ENCODE measurements at places on chromosomes 2 and 18.
A peak's percentile ranks its signal among the peaks of the same experiment; 100 is the strongest.

- DNase-seq, result no peak
Measured at GRCh38 chr2:201777869-201778268, 2.9 kb downstream of the ALS2 start.

DNA sequence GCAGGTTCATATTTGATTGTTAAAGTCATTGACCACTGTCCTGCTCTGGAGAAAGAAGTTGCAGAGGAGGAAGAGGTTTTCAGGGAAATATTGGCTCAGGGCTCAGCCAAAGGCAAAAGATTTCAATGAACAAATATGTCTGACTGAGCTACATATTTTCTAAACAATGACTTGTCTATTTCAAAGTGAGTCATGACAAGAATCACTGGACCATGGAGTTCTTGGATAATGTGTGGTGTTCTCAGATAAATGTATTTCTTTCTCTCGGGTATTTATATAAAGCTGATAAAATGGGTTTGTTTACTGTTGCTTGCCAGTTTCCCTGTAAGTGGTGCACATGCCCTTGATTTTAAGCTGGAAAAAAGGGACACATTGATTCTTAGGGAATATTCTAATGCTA, 34.3 kb upstream of the RMP24 start:
- DNase-seq, result no peak

- DNase-seq, result no peak
Measured at GRCh38 chr2:106280722-106281446, 86.8 kb upstream of the UXS1 start.

DNA sequence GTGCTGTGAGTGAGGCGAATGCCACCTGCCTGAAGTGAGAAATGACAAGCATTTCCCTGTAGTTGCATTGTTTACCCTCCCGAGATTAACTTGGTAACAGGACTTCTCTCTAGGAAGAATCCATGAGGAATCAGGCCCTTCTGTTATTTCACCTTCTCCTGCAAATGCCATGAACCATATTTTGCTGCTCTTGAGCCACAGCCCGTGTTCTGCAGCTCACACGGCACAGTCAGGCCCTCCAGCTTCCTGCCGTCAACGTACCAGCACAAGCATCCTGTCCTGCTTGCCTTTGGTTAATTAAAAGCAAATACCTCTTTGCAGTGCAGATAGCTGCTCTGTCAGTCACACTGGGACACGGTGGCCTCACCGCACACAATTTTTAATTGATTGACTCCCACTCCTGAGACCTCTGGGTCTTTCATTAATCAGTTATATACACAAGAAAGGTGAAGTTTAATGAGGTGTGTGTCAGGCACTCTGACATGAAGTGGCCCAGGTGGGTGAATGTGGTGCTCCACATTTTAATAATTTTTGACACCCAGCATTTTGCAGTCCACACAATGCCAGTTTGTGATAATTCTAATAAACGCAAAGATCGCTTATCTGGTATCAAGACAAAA, 95.3 kb upstream of the ASB18 start:
- no peak for DNase-seq

- DNase-seq, result no peak
Measured at GRCh38 chr2:64491426-64491825, 32.7 kb upstream of the AFTPH start.

- no peak for DNase-seq
Measured at GRCh38 chr2:181348107-181348837, 108.9 kb upstream of the ITGA4 start.

DNA sequence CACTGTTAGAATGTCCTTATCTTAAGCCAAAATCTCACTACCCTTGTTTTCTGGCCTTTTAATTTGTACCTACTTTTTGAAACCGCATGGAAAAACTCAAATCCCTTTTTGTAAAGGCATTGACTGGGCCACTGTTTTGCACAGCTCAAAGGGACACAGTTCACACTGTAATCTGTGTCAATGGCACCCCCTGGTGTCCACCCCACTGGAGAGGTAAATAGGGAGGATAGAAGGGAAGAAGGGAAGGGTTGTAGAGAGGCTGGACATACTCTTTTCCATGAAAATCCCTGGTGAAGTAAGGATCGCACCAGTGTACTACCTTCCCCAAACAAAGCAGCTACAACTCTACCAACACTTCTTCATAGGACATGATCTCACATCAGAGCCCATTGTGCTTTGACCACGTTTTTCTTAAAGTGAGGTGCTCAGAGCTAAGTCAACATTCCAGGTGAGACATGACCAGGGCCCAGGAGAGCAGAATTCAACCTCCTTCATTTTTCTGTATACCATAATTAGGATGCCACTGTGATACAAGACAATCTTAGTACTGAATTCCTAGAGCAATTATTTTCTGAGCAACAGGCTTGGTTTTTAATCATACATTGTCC, 92.4 kb upstream of the RMDN2 start:
- peak; percentile 53 for DNase-seq

- no peak for DNase-seq
Measured at GRCh38 chr2:180990794-180991193, 10.4 kb downstream of the UBE2E3 start.

DNA sequence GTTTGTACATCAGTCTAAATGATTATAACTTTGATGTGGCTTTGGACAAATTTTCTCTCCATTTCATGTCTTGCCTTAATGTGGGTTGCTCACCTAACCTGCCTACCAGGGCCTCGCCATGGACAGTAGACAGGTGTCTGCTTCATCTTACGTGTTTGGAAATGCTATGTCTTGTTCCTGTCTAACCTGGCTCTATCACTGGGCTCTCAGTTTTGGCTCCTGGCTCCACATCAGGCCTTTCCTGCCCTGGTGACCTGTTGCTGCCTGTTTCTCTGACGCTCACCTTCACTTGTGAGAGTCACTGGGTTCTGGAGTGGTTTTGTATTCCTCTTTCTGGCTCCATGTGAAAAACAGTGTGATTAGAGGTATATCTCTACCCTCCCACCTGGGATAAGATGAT, 65.9 kb downstream of the PHLPP1 start:
- no peak for DNase-seq

GRCh38 chr2:130391872-130392670, 36.2 kb downstream of the PTPN18 start:
- no peak for DNase-seq

GRCh38 chr2:117693154-117693553, 121.3 kb upstream of the DDX18 start:
- no peak for DNase-seq

GRCh38 chr2:232871835-232872736, 2.0 kb downstream of the SNORC start:
- no peak for DNase-seq

DNA sequence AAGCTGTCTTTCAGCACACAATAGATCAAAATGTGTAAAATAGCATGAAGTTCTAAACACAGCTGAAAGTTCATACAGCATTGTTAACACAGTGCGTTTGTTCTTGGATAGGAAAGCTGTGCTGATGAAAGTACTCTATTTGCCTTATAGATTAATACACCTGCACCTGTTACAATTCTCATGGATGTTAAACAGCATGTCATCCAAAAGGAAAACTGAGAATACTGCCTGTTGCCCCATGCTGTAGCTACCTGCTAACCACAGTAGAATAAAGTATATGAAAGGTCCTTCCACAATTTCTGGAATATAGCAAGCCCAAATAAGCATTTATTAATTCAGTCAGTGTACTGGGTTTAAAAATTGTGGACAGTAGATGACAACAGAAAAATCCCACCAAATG, 166.7 kb upstream of the DTNA start:
- DNase-seq, result no peak

DNA sequence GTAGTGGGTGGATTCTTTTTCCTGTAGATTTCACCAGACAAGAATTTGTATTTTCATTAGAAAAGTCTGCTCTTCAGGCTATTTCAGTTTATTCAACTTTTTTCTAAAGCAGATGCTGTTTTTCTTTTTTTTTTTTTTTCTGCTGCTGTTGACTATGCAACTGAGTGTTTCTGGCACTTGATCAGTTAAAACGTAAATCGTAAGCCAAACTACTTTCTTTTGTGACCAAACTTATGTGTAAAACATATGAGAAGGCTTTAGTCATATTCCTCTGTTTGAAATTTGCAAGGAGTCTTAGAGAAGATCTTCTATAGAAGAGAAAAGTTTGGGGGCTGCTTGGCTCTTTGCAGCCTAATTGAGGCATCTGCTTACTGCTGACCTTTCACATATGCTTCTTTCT, 170.1 kb downstream of the PARD3B start:
- DNase-seq, result no peak

DNA sequence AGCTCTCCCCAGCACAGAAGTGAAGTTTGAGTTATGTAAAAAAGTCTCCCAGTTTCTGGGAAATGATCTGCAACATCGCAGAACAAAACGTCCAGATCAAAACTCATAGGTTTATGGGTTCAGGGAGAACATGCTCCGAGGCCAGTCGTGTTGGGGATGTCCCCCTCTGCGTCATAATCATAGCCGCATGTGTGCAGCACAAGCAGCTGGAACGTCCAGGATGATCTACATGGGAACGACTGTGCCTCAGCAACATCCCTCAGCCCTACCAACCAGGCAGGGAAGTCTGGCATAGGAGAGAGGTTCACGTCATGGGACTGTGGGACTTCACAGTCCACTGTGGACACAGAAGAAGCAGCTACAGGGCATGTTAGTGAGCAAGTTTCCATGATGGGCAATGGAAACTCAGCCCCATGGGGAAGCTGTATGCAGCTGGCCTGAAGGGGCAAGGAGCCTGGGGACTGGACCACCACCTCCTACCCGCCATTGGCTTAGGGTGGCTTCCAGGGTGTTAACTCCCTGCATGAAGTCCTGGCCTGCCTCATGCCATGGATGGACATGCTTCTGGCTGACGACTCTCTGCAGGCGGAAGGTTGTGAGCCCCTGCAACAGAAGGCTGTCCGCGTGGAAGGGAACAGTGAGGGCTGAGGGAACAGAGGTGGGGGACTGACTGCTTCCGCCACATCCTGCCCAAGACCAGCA, 96.9 kb downstream of the COPS8 start:
- no peak for DNase-seq

GRCh38 chr2:9690252-9690651, 59.5 kb upstream of the YWHAQ start:
- DNase-seq, result no peak

DNA sequence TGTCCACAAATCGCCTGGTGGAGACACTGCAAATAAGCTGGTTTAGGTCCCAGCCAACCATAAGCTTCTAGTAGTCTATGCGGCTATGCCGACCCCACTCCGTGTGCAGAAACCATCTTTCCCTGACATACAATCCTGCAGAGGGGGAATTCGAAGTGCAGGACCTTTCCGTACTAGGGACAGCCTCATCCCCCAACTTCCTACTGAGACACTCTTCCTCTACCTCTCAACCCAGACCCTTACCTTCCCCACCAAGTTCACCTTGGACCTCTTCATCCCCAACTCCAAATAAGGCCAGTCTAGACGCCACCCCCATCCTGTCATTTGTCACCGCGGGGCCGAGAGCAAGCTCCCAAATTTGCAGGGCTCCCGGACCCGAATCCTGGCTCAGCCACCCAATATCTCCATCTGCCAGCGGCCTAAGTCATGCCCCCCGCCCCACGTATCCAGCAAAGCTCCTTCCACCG, 496 bp downstream of the SUCLG1 start:
- no peak for DNase-seq

DNA sequence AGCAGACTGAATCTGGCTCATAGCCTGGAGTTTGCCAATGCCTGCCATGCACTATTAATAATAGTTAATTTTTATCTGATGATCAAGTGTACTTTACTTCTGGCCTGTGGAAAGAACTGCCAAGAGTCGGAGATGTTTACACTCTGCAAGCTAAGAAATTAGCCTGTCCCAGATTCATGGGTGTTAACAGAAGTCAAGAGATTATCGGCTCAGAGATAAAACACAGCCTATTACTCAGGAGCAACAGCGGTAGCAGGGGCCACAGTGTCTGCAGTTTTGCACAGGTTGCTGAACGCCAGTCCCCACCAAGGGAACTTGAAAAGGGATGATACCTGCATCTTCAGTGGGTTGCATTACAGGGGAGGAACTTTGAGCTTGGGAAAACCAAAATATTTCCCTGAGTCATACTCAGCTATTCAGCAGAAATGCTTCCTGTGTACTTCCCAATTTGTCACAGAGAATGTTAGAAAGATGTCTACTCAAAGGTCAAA, 4.3 kb upstream of the ADI1 start:
- no peak for DNase-seq

DNA sequence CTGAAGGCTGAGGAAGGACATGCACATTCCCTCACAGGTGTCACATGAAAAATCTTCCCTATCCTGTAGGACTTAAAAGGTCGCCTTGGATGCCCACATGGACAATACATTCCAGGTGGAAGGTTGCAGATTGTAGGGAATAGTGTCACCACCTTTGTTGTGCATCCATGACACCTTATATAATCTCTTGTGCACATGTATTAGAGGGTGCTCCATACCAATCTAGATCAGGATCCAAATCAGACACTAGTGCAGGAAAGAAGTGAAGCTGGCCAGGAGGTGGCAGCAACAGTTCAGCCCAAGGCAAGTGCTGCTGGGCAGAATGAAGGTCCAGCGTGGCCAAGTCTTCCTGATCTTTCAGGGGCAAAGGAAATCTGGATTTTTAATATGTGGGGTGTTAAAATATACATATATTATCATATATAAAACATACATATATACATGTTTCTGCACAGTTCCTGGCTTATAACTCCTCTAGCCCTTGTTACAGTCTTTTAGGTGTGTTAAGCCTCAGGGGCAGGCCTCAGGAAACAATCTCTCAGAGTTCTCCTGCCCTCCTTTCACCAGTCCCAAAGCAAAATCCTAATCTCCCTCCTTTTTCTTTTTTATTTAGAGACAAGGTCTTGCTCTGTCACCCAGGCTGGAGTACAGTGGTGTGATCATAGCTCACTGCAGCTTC, 16.6 kb downstream of the NIF3L1 start:
- no peak for DNase-seq

- DNase-seq, result no peak
Measured at GRCh38 chr2:151810489-151810888, 17.7 kb downstream of the ARL5A start.

GRCh38 chr2:37858400-37858711, 66.7 kb upstream of the RMDN2 start:
- DNase-seq, result no peak

DNA sequence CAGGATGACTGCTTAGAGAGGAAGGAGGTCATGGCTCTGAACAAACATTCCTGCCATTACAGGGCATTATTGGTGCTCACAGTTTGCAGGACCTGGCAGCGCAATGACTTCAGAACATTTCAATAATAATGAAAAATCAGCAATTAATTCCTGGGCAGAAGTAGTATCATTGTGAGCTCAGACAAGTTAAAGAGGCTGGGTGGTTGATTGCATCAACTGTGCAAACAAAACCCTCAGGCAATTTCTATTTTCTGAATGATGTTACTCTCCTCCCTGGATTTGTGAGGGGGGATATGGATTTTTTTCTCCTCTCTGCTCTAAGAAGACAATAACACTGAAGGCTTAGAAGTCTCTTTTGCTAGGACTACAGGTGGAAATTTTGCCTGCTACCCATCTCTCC, 168.1 kb upstream of the TACR1 start:
- DNase-seq, result no peak
